Globus pallidus (tissue), 1 donor: ENCODE measurements at places on chromosomes 5 and 9.

- DNase-seq = no peak
These were observed 53.0 kb upstream of the FCN1 start for GRCh38 chr9:134970719-134971118.

DNA sequence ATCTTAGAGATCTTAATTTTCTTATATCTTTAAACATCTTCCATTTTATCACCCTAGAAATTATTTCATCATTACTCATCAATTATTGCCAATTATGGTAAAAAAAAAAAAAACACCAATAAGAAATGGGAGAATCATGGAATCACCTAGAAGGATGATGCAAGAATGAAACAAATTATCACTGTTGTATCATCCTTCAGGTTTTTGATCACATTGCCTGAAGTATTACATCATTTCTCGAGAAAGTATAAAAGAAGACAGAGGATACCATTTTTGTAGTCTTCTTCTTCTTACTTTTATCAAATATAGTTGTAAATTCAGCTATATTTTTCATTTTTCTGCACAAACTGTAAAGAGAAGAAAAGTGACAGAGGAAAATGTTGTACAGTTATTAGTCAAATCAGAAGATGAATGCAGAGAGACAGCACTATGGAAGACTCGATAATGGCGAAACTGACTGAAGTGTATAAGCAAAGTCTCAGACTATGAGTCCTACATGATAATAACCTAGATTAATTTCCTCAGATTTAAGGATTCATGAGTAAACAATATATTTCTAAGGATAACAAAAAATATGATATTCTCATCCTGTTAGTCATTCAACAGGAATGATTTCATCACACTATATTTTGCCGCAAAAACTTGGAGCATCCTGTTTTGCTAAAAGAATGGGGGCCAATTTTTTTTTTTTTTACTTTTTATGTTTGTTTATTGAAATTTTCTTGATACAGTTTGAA lies 5.9 kb upstream of the STC2 start:
- no peak for DNase-seq

- no peak for DNase-seq
These were observed 95.9 kb upstream of the TNC start for GRCh38 chr9:115213818-115214334.

DNA sequence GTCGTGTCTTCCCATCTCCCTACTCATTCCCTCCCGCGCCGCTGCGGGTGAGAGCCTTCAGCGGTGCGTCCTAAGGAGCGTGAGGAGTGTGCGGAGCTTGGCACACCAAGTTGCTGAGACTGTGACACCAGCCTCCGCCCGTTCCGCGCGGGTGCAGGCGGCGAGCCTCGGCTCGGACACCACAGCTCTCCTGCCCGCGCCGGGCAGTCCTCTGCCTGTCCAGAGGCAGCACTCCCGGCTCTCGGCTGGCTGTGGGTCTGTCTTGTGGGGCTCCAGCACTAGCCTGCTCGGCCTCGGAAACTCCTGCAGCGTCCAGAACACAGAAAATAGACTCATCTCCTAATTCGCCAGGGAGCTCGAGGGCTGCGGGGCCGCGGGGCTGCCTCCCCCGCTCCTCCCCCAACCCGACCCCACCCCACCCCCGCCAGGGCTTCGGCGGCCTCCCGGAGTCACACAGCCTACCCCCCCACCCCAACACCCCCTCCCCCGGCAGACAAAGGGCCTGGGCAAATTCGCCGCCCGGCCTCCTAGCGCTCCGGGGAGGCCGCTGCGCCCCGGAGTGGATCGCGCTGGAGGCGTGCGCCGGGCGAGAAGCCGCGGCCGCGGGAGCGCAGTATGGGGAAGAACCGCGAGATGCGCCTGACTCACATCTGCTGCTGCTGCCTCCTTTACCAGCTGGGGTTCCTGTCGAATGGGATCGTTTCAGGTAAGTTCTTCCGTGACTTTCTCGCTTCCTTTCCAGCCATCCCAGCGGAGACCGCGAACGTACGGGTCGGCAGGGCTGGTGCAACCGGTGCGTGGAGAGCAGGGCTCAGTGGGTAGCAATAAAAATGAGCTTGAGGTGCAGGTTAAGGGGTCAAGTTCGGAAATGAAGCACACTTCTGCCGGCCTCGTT lies at the start of gene ADAMTS19:
ADAMTS19 (plus strand) TSS at position 522 of the 895 bp plus-strand sequence; CDS start at position 616, 94 bp downstream.
- peak; percentile 29 for DNase-seq

GRCh38 chr5:172777881-172778814 lies 7.2 kb upstream of the DUSP1 start:
- no peak for DNase-seq

DNA sequence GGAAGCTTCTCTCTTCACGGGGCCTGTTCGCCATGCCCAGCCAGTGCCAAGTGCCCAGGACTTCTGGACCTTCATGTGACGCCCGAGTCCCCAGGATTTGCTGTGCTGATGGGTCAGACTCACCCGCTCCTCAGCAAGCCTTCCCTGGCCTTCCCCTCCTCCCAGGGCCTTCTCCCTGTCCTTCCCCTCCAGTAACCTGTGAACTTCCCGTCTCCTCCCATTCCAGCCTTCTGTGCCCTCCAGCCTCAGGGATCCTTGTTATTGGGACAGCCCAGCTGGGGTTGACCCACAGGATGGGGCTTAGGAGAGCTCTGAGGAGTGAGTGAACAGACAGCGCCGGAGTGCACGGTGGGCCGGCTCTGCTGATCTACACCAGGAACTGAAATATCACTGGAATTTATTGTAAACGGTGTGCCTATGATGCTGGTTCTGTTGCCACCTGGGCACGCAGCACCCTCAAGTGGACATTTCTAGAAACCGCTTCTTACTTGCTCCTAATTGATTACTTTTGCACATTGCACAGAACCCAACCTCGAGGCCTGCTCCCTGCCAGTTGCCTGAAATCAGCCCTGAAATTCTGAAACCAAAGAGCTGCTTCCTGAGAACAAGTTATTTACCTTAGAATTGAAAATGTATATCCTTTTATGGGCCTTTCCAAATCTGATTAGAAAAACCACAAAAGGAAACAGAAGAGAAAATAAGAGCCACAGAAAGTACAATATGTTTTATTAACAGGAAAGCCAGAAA lies 1.5 kb downstream of the SPAAR start:
- no peak for DNase-seq

GRCh38 chr9:32572900-32573523 lies at the start of gene NDUFB6:
Gene NDUFB6, minus strand, starts transcription at chr9:32573159. Its CDS starts 99 bp downstream, at chr9:32573060.
- peak; percentile 90 for DNase-seq

DNA sequence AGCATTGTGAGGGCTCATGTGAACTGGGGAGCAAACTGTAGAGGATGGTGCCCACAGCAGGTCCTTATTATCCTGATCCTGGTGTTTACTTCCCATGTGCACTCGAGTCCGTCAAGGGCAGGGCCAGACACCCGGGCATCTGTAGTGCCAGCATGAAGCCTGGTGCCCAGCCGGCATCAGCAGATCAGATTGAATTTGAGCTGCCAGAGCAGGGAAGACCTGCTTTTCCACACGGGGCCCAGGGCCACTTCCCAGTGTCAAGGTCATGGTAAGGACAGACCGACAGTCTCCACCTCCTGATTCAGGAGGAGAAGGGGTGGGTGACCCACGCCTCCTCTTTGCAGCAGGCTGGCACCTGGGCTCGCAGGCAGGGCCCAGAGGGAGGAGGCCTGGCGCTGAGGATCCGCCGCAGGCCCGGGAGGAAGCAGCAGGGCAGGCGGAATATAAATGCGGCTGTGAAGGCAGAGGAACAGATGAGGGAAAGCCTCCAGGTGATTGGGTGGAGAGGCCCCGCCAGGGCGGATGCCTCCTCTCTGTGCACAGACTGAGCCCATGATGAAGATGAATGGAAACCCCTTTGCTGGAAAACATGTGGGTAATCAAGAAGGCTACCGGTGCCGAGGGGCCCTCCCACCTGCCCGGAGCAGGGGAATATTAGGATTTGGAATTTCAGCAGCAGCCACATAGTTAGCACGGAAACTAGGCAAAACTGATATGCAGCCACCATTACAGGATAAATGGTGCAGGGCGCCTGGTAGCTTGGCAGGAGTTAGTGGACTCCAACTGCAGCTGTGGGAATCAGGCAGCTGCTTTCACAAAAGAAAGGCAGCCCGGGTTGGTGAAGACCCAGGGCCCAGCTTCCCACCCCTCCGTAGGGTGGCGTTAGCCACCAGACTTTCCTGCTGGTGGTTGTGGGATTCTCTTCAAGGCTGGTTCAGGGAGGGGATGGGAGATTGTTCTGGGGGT lies 114.9 kb downstream of the GAPVD1 start:
- no peak for DNase-seq

GRCh38 chr5:13045897-13046551 lies 898.5 kb downstream of the DNAH5 start:
- no peak for DNase-seq

- DNase-seq = no peak
These were observed 468.6 kb downstream of the GADD45G start for GRCh38 chr9:90073186-90073945.

- DNase-seq = no peak
These were observed 17.0 kb downstream of the IARS1 start for GRCh38 chr9:92276331-92277032.

GRCh38 chr5:35473589-35473988 lies 144.1 kb upstream of the SPEF2 start:
- DNase-seq = no peak

- DNase-seq = no peak
These were observed 423 bp upstream of the NUP214 start for GRCh38 chr9:131125038-131125287.

- DNase-seq = no peak
These were observed 60.3 kb downstream of the STX17 start for GRCh38 chr9:99966716-99967115.

DNA sequence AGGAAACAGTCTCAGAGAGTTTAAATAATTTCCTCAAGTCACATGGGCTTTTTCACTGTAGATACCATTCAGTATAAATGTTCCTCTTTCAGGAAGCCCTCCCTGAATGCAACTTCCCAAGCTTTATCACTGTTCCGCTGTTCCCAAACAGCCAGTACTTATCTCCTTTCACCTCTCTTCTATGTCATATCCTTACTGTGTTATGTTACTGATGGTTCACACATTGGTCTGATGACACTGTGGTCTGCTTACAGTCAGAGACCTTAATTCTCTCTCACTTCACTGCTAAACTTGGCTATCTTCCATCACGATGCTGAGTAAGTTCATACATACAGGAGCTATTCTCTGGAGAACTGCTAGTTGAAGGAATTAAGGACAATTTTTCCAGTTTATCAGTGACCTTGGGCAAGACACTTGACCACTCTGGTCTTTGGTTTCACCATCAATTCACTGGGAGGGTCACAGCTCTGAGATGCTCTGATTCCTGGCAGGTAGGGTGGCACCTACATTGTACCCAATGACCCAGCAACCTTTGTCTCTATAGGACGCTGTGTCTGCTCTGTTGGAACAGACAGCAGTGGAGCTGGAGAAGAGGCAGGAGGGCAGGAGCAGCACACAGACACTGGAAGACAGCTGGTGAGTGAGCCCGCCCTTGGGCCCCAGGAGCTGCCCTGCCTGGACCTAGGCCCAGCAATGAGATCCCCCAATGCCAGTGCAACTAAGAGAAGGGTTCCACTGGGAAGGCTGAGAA lies 42.1 kb upstream of the RARS1 start:
- DNase-seq = no peak

- no peak for DNase-seq
These were observed 175.7 kb downstream of the MELK start for GRCh38 chr9:36748322-36748899.

- no peak for DNase-seq
These were observed 50.5 kb upstream of the RNU6ATAC start for GRCh38 chr9:134214766-134215419.

- DNase-seq = no peak
These were observed 277.3 kb downstream of the FSTL4 start for GRCh38 chr5:133334796-133335639.

DNA sequence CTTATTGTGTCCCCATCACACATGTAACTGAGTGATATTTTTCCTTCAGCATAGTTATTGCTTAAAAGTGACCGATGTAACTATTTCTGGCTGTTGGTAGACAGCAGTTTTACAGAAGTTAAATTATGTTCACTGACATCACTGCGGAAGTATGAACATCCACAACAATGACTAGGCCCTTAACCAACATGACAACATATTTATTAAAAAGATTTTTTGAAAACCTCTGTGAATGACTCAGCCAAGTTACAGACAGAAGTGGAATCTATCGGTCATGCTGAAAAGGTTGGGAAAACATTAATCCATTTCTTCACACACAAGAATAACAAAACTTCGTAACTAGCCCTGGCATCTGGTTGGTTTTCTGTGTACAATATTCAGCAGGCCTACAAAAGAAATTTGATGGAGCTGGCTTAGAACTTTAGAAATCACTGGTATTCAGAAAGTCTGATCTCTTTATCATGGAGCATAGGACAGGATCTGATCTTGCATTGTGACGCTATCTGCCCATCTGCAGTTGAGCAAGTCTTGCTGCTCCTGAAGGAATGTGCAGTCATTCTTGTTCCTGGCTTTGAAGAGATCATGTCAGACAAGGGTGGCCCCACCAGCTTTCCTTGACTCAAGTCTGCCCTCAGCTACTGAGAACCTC lies 6.5 kb downstream of the GLIS3 start:
- DNase-seq = no peak

DNA sequence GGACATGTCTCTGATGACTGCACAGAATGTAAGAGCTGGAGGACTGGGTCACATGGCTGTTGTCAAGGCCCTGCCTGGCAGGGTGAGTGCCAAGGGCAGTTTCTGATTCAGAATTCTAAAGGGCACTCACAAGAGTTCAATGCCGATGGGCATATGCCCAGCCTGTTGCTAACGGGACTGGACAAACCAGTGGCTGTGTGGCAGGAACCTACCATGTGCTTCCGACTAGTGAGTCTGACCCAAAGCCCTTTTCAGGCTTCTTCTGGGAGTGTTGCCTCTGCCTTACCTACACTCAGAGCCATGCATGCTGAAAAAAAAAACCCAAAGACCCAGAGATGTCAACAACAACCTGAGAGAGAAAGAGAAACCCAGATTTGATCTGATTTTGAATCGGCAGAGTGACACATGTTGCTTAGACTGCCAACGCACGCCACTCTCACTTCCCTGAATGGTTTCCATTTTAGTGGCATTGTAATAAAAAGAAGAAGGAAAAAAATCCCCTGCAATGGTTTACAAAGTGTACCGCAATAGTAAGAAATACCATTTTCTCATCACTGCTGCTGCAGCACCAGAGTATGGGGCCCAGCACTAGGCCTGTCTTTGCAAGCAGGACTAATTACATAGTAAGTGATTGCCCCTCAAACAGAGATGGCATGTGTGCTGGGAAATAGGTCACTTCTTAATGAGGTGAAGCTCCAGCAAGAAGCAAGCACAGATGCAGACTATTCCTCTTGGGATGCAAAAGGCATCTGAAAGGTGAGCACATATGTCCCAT lies 194.3 kb downstream of the PALM2AKAP2 start:
- peak; percentile 51 for DNase-seq

- no peak for DNase-seq
These were observed 319.1 kb upstream of the RGMB start for GRCh38 chr5:98454407-98454806.

DNA sequence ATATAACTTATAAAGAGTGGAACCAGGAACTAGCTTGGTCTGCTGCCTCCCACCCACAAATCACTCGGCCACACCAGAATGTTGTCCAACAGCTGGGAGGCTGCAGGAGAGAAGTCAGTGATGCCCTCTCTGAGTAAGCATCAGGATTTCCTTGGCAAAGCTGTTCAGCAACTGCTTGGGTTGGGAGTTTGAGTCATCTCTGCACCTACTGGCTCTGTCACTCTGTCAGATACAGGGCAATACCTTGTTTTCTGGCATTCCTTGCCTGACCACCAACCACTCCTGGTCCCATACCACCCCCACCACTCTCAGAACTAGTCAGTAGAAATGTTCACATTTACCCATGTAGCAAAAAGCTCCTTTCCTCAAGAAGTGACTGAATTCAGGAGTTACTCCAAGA lies 36.8 kb upstream of the GCNT4 start:
- no peak for DNase-seq

GRCh38 chr9:137480686-137481683 lies 21.9 kb upstream of the NSMF start:
- no peak for DNase-seq

GRCh38 chr5:22964632-22965031 lies 111.5 kb upstream of the CDH12 start:
- no peak for DNase-seq
